AG04450 (cell line): ENCODE measurements at places on chromosomes 7 and 10.

GRCh38 chr10:71059054-71059818, 153.1 kb upstream of the UNC5B start:
- DNase-seq: no peak

DNA sequence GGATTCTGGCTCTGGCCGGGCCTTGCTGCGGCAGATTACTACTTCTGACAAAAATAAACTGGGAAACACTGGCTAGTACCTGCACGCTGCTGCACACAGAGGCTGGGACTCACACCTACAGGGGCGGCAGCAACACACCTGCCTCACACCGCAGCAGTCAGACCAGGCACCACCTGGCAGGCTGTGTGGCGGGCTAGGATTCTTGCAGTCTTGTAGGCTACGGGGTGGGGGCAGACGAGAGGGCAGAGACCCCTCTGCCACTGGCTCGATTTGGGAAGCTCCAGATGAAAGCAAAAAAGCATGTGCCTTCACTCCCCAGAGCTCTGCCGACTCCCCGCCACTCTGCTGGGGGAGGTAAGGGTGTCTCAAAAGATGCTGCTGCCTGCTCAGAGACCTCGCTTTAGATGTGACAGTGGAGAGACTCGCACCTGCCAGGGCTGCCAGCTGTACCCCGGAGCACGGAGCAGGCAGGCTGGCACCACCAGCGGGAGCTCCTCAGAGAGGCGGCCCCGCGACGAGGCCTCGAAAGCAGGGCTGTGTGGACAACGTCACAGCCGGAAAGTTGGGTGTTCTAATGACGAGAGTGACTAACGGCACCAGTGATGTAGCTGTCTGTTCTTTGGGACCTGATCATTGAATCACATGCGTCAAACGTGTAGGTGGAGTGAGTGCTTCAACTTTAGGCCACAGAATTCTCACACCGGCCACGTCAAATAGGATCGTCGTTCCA, 250.5 kb downstream of the ZMYND11 start:
- no peak for DNase-seq

DNA sequence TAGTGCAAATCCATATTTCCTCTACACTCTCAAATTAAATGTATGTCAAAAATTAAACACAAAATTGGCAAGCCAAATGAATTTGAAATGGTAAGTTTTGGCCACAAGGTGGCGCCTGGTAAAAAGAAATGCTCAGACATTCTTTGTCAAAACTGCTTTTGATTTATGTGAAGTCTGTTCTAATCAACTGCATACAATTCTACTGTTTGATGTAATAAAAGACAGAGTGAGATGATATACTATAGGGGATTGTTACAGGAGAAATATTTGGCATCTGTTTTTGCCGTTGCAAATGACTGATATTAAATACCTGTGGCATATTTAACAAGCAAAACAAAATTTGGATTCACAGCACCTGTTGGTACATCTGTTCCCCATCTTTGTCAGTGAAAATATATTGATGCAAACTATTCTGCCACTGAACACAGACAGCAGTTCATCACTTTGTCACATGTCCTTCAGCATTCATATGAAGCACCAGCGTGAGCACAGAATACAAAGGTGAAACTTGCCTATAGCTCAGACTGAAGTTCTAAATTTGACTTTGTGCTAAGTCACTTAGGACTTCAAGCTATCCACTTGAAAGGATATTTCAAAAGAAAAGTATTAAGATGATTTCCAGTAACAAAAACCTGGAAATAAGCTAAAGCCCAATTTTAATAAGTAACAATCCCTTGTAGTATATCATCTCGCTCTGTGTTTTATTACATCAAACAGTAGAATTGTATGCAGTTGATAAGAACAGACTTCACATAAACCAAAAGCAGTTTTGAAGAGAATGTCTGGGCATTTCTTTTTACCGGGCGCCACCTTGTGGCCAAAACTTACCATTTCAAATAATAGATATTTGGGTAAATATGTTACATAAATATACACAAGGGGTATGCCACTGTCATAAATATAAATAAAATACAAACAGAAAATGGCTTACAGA, 10.2 kb upstream of the CH25H start:
- peak; percentile 38 for DNase-seq

GRCh38 chr7:47435889-47436312, 146.0 kb downstream of the TNS3 start:
- peak; percentile 47 for DNase-seq

DNA sequence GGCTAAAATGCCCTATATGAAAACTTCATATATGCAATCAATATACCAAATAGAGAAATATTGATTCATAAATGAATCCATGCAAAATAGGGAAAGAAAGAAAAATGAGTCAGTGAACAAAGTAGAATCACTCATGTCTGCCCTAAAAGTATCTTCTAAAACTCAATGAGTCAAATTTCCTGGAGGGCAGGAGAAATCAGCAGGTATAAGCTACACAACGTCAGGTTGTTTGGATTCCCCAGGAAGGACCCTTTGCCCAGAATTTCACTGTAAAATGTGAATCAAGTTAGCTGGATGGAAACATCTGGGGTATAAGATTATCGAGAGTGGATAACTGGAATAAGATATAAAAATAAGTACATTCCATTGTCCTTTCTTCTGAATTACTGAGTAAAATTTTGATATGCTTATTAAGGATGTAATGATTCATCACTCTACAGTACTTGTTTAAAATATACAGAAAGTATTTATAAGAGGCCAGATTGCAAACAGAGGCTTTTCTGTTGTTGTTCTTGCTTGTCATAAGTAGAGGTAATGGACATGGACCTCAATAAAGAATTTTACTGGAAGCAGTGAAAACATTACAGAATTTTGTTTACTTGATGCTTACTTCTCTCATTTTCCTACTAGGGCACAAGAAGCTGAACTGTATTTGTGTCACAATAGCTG, 99.0 kb downstream of the AGMO start:
- no peak for DNase-seq

DNA sequence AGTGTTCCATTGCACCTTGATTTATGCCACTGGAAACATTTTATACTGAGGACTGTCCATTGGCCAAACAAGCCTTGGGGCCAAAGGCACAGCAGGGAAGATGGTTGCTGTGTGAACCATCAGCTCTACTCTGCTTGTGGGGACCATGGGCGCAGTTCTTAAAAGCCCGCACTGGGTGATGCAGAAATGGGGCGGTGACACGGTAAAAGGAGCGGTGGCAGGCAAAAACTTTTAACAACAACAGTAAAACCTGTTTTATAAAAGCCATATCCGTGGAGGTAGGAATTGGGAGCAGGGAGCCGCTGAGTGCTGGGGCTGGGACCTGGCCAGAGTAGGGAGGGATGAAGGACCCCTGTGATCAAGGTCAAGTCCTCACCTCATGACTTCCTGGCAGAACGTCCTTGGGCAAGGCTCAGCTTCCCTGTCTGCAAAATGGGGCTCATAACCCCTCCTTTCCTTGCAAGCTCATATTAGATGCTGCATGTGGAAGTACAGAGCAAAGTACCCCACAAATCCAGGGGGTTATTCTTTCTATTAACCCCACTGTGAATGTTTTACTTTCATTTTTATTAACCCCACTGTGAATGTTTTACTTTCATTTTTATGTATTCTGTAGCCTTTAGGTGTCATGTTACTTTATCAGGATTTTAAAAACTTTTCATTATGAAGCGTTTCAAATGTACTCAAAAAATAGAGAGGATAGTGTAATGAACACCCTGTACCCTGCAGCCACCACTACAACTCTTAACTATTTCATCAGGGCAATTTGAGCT, 78.3 kb downstream of the GRK5 start:
- DNase-seq: no peak

GRCh38 chr10:119893845-119894427, 1.4 kb downstream of the SEC23IP start:
- DNase-seq: no peak

DNA sequence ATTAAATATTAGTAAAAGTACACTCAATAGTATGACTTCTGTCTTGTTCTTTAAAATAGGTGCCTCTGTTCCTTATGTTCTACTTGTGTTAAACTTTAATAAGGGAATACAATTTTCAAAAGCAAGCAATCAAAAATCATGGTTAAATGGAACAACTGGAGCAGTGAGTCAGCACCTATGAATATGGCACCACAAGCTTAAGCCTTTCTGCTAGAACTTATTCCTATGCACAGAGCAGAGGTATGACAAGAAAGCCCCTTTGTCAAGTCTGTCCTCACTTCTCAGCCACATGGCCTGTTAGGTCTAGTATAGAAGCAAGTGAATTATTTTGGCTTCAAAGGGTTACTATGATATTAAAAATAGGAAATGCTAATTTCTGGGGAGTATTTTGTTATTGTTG, 29.8 kb downstream of the FAM13C start:
- no peak for DNase-seq

GRCh38 chr10:19178675-19179074, 130.1 kb downstream of the MALRD1 start:
- no peak for DNase-seq

- no peak for DNase-seq
These were observed 939 bp upstream of the VAX1 start for GRCh38 chr10:117138838-117139580.

DNA sequence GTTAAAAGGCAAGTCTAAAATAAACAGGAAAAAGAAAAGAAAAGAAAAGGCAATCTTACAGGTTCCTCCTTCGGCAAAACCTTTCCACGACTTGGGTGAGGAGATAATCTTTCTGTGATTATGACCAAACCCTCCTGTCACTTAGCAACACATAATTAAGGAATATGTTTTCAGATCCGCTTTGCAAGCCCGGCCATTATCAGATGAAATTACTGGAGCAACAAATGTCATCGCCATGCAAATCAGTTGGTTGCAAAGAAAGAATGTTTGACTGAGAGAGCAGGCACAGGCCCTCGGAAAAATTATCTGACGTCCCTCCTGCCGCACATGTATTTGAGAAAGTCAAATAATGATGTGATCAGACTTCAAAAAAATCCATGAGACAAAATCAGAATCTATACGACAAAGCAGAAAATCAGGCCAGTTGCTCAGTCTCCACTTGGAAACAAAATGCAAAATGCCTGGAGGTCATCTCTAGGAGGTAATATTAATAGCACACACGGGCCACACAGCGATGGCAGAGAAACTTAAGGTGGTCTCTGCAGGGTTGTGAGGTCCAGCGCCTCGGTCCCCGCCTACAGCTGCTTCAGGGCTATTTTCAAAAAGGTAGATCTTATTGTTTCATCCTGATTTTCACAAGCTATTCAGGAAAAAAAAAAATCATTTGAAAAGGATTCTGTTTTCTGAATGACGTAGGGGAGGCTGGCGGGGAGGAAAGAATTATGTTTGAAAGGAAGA, 82.7 kb downstream of the ZRANB1 start:
- DNase-seq: no peak

GRCh38 chr10:32459051-32459698, 13.2 kb downstream of the CCDC7 start:
- DNase-seq: no peak

- DNase-seq: no peak
These were observed 405.7 kb upstream of the RNF32 start for GRCh38 chr7:156234666-156235494.

DNA sequence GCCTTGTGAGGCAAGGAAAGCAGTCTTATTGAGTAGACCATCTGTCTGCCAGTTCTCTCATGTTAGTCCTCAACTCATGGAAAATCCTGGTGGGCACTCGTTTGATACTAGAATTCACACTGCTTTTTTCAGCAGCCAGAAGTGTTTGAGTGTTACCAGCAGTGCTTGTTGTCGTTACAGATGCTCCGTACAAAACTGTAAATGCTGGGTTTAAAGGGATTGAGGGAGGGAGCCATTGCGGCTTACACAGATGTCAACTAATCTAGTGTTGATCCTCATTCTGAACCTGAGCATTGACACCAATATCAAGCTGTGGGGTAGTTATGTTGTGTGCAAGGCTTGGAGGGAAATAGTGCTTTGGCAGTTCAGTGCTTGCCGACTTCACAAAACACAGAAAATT, 348.6 kb downstream of the AUTS2 start:
- DNase-seq: no peak

GRCh38 chr7:2651336-2651735, 19.6 kb downstream of the TTYH3 start:
- no peak for DNase-seq

DNA sequence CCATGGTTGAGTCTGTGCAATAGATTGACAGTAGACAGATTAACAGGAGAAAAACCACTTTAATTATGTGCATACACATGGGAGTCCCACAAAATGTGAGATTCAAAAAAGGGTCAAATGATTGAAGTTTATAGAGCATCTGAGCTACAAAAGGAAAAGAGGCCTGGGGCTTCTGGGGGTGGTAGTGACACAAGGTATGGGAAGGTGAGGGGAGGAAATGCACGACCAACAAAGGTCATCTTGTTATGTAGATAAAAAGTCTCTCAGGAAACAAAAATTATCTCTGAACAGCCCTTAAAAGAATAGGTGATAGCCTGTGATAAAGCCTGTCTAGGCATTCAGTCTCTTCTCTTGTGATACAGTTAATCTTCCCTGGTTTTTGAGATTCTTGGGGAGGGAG, 141.7 kb downstream of the SEC23IP start:
- no peak for DNase-seq

DNA sequence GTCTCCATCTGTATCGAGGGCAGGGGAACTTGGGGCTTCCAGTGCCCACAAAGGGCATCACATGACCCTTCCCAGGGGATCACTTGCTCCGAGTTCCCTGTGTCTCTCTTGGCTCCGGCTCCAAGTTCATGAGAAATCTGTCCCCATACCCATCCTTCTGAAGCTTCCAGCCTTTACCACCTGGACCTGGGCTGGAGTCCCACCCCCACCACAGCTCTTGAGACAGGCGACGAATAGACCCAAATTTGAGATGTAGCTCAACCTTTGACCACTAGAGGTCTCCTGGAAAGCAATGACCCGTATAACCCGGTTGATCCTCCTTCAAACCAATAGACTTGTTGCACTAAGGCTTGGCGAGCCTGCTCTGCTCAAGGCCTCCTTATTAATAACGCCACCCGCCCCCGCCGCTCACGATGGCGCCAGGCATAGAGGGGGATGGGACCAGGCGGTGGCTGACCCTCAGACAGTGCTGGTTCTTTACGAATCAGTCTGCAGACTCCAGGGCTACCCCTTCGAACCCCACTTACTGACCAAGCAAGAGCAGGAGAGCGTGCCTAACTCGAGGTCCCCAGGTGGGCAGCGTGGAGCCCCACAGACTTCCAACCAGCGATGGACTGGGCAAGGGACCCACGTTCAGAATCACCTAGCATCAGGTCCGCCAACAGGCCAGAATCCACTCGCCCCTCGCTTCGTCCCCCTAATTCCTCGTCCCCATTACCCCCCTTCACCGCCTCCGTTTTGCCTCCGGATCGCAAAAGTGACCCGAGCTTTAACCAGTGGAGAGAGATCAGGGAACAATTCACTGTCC, 4.4 kb upstream of the ARID5B start:
- DNase-seq: no peak

DNA sequence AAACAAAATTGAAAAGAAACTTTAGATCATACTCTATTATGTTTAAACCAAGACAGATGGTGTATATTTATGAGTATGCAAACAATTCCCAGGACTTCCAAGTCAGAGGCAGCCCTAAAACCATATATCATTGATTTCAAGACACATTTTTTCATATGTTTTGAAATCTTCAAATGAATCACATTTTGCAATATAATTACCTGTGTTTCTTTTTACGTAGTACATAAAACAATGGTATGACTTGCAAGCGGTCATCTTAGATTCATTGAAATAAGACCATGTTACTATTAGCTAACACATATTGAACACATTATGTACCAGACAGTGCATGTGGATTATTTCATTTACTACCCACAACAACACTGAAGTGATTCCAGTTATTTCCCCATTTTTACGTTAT, 14.9 kb downstream of the SMURF1 start:
- no peak for DNase-seq
